ENCODE measurements at places on chromosomes 7 and 10. TPM values are rescaled to one million over a fixed set of nuclear protein-coding genes. Genes with fewer than 3 reads are reported as not detected.

Gene MALSU1
- total RNA-seq: 91.4 TPM

Gene HMX3
- total RNA-seq: not detected

Gene CYP2C8
- total RNA-seq: not detected

Gene CLIP2
- total RNA-seq: 12.6 TPM

Gene AGMO
- total RNA-seq: 0.92 TPM

Gene SMO
- total RNA-seq: 13.8 TPM

Gene UNCX
- not detected for total RNA-seq

Gene MOGAT3
- total RNA-seq: not detected

Gene CYP26C1
- not detected for total RNA-seq

Gene GPR22
- total RNA-seq: not detected

Gene POLR2J3
- 49.6 TPM for total RNA-seq

Gene CDNF
- total RNA-seq: 0.86 TPM

Gene SLC26A3
- not detected for total RNA-seq

Gene ATOH7
- 0.21 TPM for total RNA-seq

Gene MNX1
- total RNA-seq: 4.2 TPM

Gene TMEM270
- 0.21 TPM for total RNA-seq

Gene SVOPL
- total RNA-seq: not detected

Gene H2BK1
- not detected for total RNA-seq

Measured in A549 treated with dexamethasone at 1 μM for 4 hours (cell line).